ENCODE measurements at places on chromosomes 1 and 21.

DNA sequence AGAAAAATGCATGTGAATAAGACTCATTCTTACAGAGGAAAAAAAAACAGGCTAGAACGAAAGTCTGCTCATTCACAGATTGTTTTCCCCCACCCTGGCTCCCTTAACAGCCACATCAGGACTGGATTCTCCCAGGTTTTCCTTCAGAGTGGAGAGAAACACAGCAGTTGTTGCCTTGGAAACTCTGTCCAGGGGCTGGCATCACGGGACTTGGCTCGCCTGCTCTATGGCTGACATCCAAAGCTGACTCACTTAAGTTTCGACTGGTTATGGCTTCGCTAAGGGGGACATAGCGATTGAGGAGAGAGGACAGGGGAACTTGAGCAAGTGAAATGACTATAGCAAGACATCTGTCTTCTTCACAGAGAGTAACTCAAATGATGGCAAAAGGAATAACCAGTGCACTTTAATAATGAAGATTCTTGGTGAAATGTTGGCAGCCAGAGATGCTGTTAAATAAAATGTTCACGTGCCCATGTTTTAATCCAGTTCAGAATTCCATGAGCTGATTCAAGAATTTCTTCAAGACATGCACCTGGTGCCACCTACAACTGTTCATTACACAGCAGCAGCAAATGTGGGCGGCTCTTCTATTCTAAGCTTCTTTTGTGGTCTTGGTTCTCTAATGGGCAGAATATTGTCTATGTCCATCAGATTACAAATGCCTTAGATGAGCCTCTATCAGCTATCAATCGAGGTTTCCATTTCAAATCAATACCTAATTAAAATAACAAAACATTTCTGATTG lies 21.8 kb downstream of the MIS18A start:
- DNase-seq: no peak

- DNase-seq: no peak
Measured at GRCh38 chr21:24197132-24197643, 1410.1 kb downstream of the MRPL39 start.

DNA sequence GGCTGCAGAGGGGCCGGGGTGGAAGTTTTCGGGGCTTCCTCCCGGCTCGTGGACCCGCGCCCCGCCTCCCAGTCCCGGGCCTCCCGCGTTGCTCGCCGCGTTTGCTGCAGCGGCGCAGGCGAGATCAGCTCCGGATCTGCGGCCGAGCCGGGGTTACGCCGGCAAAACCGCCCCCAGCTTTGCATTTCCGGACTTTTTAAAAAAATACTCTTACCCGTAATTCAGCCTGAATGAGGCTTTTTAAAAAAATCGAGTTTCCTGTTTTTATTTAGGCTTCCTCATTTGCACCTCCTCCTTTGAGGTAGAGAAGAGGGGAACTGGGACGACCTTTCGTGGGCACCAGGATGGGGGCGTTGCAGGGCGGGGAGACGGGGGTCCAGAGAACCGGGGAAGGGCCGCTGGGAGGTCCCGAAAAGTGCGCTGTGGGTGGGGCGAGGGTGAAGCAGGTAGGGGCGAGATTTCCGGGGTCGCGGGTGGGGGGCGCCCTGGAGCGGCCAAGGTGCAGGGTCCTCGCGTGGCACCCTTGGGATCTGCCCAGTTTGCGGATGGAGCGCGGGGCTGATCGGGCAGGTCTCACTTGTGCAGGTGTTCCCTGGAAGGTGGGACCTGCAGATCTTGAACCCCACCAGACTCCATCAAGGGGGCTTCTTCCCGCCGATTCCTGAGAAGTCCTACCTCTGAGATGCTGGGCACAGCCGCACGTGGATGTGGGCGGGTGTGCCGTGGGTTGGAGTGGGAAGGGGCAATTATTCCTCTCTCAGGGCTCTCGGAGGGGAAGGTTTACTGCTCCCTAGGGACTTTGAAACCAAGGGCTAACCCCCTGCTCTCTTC lies 1.1 kb downstream of the PIK3CD start:
- DNase-seq: peak; percentile 48

DNA sequence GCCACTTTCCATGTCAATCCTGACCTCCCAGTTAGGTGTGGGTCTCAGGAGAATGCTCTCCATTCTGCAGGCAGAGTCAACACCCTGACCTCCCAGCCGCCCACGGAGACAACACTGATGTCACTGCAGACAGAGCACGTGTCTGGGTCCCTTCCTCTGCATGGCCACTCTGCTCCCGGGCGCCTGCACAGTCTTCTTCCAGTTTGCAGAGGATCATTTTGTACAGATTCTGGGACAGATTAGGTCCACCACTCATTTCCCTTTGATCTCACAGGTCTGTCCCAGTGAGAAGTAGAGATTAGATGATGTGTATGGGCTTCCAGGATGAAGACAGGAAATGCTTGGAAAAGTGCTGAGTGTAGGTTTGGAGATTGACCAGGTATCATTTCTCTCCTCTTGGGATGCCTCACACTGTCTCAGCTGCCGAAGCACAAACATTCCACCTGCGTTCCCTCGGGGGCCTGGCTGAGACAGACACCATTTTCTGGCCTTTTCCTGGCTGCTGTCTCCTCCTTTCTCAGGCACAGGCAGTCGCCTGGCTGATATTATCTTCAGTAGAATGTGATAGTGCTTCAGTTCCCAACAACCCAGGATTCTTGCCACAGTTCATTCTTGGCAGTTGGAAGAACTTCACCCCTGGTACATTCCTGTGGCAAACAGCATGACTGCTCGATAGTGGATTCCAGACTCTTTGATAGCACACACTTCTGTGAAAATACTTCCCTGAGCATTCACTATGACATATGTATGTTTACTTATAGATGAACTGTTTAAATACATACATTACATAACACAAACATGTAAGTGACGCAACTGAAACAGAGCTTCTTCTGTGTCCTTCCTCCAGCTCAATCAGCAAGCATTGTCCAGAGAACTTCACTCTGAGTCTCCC lies 7.9 kb downstream of the MYBPHL start:
- DNase-seq: no peak

GRCh38 chr1:6545276-6546112 lies 8.8 kb downstream of the NOL9 start:
- DNase-seq: no peak

GRCh38 chr1:10539411-10540043 lies 64.8 kb downstream of the PEX14 start:
- DNase-seq: no peak

- DNase-seq: no peak
Measured at GRCh38 chr1:247812637-247813036, 11.3 kb downstream of the OR14A16 start.

- DNase-seq: no peak
Measured at GRCh38 chr1:48196237-48196636, 26.3 kb upstream of the SLC5A9 start.

GRCh38 chr1:155499953-155500639 lies 62.5 kb downstream of the ASH1L start:
- no peak for DNase-seq

GRCh38 chr1:39452081-39452480 lies 39.4 kb upstream of the BMP8A start:
- no peak for DNase-seq

GRCh38 chr21:38165466-38166172 lies 91.2 kb upstream of the KCNJ15 start:
- DNase-seq: no peak

- no peak for DNase-seq
Measured at GRCh38 chr1:11417162-11417561, 61.8 kb upstream of the DISP3 start.

- DNase-seq: no peak
Measured at GRCh38 chr1:39522661-39523567, 31.5 kb downstream of the BMP8A start.

DNA sequence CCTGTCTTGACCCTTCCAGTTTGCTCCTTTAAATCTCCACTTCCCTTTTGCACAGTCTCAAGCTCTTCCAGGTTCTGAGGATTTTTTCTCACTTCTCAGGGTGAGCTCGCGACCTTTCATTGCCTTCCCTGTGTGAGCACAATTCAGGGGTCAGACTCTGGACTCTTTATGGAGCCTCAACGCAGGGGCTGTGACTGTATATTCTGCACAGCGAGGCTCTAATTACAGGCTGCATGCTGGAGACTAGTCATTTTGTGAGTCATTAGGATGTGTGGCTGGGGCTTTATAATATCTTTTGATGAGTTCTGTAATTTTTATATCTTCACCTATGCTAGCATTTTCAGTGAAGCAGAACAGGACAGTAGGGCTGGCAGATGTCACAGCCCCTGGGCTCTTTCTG lies 270.7 kb downstream of the KAZN start:
- DNase-seq: no peak

DNA sequence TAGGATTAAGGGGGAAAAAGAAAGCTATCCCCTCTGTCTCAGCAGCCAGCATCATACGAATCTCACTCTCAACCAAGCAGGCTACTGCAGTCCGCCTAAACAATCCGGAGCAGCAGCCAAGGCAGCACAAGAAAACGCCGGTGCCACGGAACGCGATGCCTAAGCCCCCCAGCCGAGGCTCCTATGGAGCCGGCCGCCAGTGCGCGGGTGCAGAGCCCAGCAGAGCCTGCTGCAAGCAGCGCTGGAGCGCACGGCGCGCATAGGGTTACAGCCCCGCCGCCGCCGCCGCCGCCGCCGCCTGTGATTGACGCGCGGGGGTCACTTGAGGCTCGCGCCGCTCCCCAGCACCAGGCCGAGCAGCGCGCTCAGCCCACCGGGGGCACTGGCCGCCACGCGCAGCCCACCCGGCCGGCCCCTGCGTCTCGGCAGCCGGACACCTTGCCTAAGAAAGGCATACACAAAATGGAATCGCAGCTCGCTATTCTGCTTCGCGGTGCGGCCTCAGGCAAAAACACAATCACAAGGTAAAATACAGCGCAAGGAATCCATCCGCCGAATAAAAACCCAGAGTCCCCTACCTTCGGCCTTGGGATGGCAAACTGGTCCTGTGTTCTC lies 780 bp downstream of the HIVEP3 start:
- DNase-seq: no peak

DNA sequence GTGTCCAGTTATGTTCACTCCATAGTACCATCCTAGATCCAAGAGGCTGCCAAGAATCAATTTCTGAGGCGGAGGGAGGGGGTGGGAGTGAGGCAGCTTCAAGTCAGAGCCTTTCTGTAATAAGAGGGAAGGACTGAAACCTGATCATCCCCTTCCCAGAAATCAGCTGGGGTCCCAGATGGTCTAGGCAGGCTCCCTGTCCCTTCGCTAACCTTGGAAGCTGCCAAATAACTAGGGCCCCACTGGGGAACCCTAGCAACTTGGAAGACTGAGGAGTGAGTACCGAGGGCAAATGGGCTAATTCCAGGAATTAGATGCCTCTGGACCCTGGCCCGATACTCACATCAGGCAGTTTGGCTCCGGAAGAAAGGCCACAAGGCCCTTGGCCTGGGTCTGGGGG lies 113.3 kb downstream of the NAV1 start:
- no peak for DNase-seq

- no peak for DNase-seq
Measured at GRCh38 chr1:182129398-182129797, 67.9 kb upstream of the ZNF648 start.

Data from stimulated activated CD8-positive, alpha-beta memory T cell treated with anti-CD3 and anti-CD28 coated beads, Interleukin-7, amount 100 ng/mL, for 1 hour (primary cell).